Gastrocnemius medialis (tissue), 4 donors: ENCODE measurements at places on chromosomes 16 and 17. TPM values are rescaled to one million over a fixed set of nuclear protein-coding genes. Genes with fewer than 3 reads are reported as not detected.

Gene HBM
- not detected for total RNA-seq

Gene NLRC5
- total RNA-seq = 5.5 TPM

DNA sequence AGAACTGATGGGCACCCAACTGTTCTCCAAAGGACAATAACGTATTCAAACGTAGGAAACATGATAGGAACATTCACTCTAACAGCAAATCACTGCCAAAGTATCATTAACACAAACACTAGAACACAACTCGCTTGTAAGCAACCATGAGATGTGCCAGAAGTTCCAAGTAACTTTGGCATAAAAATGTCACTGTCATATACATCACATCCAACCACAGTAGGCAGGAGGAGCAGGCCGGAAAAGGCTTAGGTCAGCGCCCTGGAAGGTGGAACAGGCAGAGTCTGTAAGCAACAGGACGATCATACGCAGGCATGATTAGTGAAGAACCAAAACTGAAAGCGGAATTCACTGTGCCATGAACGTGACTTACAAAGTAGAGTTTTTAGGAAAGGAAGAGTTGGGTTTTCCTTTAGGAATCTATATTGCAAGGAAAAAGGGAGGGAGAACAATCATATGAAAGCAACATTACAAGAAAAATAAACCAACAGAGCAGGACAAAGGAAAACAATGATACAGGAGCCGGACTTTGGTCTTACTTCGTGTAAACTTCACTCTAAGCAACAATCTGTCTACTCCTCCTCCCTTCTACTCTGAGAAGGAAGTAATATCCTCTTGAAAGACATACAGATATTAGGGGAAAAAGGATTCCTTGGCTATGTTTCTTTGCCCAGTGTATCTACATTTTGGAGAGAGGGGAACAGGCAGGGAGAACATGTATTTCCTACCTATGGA, 52.3 kb downstream of the YWHAE start:
- peak; percentile 74 for DNase-seq

DNA sequence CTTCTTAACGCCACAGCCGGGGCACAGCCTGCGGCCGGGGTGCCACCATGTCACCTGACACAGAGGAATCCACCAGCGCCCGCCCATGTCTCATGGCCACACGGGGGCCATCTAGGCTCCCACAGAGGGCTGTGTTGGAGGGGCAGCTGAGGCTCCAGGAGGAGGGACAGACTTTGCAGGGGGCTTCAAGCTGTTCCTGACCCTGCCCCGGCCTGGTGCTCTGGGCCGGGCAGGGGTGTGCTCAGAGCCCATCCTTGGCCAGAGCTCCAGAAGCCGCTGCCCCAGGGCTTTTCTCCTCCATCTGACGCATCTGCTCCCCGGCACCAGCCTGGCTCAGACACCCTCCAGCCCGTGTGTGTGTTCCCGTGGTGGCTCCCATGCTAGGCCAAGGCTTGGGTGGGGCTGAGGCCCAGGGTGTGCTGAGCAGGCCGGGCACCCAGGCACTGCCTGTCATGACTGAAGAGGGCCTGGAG, 7.8 kb upstream of the SLC38A10 start:
- DNase-seq = no peak

Gene HSD11B2
- 4.1 TPM for total RNA-seq

Gene NPEPPS
- 116 TPM for total RNA-seq

- DNase-seq = no peak
Observed at GRCh38 chr16:50457423-50457822, 88.6 kb upstream of the BRD7 start.

DNA sequence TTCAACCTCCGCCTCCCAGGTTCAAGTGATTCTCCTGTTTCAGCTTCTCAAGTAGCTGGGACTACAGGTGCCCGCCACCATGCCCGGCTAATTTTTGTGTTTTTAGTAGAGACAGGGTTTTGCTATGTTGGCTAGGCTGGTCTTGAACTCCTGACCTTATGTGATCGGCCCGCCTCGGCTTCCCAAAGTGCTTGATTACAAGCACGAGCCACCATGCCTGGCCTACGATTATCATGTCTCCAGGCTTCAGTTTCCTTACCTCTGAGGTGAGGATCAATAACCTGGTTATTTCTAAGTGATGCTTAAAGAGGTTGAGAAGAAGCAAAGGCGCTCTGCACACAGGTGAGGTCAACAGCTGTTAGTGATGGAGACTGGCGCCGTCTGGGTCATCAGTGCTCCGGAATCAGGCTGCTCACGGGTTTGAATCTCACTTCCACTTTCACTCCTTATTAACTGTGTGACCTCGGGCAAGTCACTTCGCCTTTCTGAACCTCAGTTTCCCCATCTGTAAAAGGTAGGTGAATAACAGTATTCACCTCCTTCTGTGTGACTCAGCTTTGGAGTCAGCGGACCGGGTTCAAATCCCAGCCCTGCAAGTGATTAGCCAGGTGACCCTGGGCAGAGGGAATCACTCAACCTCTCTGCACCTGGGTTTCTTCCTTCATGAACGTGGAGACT, 745 bp upstream of the ABCC1 start:
- DNase-seq = no peak

DNA sequence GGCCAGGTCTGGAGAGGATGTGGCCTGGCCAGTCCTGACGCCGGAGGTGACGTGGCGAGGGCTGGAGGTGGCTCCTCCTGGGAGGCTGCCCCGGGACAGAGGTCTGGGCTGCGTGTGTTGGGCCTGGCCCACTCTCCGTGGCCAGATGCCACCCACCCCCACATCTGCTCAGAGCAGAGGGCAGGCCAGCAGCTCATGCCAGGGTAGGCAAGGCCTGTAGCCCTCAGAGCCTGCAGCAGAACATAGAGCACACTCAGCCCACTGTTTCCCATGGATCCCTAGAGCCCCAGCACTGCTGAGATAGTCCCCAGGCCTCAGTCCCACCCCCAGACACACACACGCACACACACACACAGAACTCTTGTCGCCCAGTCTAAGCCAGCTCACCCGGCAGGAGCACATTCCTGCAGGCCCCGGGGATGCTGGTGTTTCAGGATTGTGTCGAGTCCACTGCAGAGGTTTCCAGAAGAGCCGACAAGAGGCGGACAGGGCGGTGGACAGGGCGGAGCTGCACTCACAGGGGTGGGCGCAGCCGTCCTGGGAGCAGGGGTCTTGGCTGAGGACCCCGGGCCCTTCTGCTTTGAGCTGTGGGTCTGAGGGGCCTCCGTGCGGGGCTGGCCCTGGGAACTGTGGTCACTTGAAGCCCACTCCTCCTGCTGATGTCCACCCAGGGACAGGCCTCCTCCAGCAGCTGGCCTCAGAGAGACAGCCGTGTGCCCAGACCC, 33.4 kb downstream of the SOX8 start:
- no peak for DNase-seq

DNA sequence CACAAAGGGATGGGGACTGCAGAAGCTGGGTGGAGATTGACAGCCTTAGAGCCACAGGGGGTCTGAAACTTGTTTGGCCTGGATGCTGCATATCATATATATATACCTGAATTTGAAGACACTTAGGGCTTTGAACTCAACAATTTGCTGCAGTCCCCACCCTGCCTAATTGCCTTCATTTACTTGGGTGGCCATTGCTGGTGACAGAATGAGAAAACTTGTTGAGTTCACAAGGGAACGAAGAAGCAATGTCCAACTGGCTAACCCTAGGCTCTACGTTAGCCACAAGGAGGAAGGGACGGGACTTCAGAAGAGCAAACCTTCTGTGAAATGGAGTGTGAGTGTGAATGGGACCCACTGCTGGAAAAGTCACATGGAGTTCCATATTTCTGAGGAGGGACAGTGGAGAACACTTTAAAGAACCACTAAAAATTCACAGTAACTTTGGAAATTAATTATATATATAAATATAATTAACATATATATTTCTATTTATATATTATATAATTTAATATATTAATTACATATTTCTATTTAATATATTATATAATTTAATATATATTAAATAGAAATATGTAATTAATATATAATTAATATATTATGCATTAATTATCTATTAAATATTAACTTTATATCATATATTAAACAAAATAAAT, 215.3 kb upstream of the SOX9 start:
- DNase-seq = no peak

DNA sequence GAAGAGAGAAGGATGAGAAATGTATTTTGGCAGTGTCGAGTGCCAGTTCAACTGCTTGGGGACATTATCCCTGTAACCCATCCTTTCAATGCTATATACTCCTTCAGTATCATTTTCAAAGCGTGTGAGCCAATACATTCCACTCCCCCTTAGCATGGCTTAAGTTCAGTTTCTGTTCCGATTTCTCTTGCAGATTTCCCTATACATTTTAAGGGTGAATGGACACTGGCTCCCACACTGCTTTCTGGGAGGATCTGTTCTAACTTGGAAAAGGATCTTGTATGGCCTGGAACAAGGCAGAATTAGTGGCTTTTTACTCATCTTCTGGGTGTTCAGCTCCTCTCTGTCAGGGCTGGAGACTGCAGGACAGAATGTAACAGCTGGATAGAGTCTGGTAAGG, 333.8 kb downstream of the HAPSTR1 start:
- DNase-seq = no peak

DNA sequence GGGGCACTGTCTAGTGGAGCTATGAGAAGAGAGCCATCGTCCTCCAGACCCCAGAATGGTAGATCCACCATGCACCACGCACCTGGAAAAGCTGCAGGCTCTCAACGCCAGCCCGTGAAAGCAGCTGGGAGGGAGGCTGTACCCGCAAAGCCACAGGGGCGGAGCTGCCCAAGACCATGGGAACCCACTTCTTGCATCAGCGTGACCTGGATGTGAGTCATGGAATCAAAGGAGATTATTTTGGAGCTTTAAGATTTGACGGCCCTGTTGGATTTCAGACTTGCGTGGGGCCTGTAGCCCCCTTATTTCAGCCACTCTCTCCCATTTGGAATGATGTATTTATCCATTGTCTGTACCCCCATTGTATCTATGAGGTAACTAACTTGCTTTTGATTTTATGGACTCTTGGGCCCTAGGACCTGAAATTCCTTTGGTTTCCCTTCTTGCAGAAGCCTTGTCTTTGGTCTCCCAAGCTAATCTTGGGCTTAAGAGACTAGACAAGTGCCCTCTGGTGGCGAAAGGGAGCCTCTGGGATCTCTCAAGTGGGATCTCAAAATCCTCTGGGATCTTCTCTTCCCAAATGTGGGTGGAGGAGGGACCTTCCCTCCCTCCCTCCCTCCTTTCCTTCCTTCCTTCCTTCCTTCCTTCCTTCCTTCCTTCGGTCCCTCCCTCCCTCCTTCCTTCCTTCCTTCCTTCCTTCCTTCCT, 58.2 kb upstream of the HAPSTR1 start:
- no peak for DNase-seq

Gene CYGB
- 8.1 TPM for total RNA-seq

- peak; percentile 31 for DNase-seq
Observed at GRCh38 chr17:68698746-68699145, 97.6 kb upstream of the FAM20A start.

GRCh38 chr17:50800196-50800700, 32.9 kb upstream of the ANKRD40CL start:
- no peak for DNase-seq

Gene RAB40C
- total RNA-seq = 23.5 TPM

- DNase-seq = no peak
Observed at GRCh38 chr16:84406006-84406963, 37.9 kb downstream of the ATP2C2 start.

DNA sequence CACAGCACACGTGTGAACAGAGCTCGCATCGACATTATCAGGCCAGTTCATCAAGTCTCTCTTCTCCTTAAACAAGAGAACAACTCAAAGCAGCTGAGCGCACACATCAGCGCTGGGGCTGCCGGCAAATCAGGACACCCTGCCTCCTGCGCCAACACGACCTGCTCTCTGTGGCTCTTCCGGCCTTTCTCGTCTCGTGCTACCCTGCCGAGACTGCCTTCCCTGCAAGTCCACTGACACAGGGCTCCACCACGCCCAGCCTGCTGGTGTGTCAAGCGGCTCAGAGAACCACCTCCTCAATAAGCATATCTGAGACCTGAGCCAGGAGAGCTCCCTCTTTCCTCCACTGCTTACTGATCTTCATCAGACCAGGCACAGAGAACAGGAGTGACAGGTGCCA, 96.9 kb downstream of the ZNF778 start:
- no peak for DNase-seq

GRCh38 chr17:73091770-73092522, 542 bp downstream of the SLC39A11 start:
- DNase-seq = no peak

DNA sequence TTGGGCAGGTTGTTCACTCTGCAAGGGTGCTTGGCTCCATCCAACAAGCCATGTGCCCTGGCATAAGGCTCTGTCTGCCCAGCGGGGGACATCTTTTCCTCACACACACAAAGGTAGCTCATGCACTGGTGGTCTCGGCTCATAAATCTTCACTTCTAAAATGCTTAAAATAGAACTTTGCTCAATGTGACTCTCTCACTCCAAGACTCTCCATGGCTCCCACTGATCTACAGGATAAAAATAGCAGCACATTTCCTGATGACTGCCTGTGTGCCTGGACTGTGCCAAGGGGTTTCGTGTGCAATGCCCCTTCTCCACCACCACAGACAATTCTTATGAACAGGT, 15.1 kb upstream of the CIBAR2 start:
- no peak for DNase-seq

DNA sequence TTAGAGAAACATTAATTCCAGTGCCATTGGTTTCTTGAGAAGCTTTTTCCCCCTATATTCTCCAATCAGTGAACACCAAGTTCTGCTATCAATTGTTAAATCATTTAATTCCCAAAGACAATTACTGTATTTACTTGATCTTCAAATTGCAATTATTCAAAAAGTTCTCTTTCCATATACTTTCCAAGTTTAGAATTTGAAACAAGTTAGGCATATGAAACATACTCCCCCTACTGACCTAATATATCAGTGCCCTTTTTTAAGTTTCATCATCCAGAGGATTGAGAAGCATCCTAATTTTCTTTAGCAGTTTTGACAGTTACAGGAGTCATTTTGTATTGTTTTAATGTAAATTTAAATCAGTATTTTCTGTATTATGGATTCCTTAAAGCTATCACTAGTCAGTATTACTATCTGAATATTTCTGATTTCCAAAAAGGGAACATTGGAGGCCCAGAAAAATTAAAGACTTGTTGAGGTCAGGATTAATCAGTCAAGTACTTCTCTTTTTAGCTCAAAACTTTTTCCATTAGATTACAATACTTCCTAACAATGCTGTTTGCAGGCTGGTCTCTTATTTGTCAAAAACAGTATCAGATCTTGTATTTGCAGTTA, 16.3 kb downstream of the MEIOC start:
- DNase-seq = no peak

Gene GRAP
- 0.62 TPM for total RNA-seq

Gene CUEDC1
- total RNA-seq = 31.2 TPM

GRCh38 chr17:27895940-27896535, 2.9 kb upstream of the LYRM9 start:
- DNase-seq = no peak

DNA sequence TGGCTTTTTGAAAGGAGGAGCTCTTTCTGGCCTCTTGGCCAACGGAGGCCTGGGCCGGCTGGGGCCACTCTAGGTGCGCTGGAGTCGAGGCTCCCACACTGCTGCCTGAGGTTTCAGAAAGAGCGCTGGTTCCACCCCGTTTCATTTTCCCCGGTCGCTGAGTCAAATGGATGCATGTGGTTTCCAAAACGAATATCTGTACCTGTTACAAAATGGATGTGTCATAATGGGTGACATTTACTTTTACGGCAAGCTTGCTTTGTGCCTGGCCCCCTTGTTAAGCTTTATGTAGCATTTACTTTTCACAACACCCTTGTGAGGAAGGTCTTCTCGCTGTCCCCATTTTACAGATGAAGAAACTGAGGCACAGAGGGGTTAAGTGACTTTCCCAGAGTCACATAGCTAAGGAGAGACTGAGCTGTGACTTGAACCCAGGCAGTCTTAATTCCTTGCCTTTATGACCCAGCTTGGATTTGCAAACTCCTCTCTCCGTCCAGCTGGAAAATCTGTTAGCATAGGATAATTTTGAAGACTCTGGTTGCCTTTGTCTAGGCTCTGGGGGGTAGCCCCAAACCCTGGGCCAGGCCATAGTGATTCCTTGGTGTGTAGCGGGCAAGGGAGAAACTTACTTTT, 10.6 kb downstream of the KSR1 start:
- no peak for DNase-seq

Gene SULT1A4
- 2.9 TPM for total RNA-seq
